Body of pancreas (tissue), 4 donors: ENCODE measurements at places on chromosomes 16 and 17.

DNA sequence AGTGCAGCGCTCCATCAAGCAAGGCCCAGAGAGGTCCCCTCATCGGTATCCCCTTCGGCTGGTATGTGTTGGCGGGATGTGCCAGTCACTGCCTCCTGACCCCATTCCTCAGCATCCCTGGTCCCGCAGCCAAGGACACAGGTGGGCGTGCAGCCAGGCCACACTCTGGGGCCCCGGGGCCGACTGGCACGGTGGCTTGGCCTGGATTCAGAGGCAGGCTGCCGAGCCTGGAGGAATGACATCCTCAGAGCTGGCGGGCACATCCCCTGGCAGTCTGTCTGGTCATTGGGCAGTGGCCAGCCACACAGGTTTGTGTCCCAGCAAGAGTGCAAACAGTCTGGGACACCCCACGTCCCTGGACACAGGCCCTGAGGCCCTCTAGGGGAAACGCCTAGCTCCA, 111.1 kb downstream of the SDK2 start:
- no peak for DNase-seq

DNA sequence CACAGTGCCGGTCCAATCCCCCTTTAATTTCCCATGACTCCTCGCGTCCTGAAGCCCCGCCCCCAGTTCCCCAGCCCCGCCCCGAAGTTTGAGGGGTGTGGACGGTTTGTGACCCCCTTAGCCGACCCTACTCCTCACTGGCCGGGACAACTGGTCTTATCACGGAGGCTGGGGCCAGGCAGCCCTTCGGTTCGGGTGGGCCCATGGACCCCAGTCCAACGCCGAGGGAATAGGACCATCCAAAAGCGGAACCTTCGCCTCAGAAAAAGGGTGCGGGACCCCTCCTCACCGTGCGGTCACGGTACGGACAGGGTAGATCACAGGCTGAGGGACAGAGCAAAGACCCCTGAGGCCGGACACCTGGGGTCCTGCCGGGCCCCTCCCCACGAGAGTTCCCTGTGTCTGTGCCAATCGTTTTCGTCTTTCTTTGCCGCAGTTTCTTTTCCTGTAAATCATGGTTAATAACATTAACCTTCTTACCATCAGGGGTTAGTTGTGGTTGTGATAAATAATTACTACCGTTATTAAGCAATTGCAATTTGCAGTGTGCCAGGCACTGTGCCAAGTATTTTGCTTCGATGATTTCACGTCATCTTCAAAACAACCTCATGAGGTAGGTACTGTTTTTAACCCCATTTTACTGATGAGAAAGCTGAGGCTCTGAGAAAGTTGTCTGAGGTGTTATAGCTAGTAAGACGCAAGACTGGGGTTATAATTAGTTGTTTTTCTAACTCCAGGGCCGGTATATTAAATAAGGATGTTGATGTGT, 543 bp downstream of the TMUB2 start:
- peak; percentile 36 for DNase-seq

GRCh38 chr17:65115839-65116238, 21.3 kb upstream of the RGS9 start:
- DNase-seq, result no peak

- DNase-seq, result no peak
Observed at GRCh38 chr16:73355981-73356380, 308.1 kb upstream of the ZFHX3 start.
